Cortex of kidney (tissue), 1 donor: ENCODE measurements at places on chromosomes 4 and X.

GRCh38 chr4:41268721-41269517 is 12.2 kb downstream of the UCHL1 start:
- no peak for DNase-seq

DNA sequence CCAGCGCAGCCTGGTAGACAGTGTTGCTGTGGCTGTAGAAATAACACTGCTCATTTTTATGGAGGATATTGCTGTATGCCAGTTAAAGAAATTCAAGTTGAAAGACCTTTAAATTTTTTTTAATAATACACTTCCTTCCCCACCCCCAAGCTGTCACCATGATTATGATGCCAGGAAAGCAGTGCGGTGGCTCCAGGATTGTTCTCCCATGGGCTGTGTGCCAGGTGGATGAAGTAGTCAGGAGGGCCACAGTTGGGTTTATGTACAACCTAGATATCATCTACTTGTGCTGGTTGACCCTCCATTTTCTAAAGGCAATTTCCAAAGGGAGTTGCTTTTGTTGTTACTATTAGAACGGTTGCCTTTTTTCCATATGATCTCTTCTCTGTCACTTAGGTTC is 136.6 kb downstream of the AFF1 start:
- no peak for DNase-seq

GRCh38 chr4:19711871-19712270 is 539.8 kb upstream of the SLIT2 start:
- DNase-seq = no peak

DNA sequence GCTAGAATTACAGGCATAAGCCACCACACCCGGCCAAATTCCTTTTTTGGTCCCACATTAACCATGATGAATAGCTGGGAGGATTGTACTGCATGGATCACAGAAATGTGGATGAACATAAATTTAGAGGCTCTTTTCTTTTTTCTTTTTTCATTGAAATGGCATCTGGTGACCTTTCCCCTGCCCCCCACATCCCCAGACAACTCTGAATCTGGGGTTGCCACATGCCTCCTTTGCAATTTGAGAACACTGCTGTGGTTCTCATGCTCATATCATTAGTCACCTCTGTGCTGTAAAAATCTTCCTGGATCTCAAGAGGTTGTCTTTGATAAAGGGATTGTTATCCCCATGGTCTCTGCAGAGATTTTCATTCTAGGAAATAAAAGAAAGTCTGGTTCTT is 22.8 kb upstream of the FMR1NB start:
- no peak for DNase-seq

DNA sequence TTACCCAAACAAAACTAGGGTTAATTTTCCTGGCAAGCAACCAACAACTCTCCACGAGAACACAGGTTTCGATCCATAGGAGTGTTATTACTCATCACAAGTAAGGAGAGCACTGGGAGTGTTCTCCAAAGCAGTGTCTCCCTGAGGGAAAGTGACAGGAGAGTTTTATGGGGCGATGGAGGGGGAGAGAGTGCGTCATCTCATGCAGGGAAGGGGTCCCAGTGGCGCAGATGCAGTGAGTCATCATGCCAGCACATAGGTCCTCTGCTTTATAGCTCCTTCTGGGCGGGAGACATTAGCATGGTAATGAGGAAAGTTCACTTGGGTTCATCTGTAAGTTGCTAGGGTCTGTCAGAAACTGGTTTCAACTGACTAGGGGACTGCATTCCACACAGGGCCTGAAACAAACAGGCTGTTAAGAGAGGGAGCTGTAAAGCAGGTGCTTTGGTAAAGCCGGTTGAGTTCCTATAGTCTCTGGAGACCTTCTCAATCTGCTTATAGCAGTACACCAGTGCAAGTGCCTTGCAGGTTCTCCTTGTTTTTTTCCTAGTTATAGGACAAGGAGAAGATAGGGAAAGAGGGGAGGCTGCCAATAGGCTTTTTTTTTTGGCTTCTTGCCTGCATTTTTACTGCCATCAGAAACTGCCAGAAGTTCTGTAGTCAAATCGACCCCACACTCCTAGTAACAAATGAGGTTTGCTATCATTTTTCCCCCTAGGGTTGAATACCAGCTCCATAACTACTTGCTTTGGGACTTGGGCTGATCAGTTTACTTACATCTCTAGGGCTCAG is 12.8 kb upstream of the BOD1L1 start:
- no peak for DNase-seq

DNA sequence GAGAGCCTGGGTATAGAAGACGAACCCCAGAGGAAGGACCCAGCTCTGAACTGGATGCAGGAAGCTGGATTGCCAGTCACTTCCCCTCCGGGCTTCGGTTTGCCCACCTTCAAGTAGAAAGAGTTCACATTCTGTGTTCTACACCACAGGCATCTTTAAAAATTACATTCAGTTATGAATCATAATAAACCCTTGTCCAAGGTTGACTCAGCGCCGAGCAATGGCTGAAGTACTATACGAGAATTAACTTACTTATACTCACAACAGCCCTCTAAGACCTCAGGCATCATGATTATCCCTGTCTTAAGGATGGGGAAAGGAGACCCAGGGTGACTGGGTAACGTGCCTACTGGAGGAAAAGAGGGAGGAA is 72.5 kb downstream of the EVC2 start:
- no peak for DNase-seq

DNA sequence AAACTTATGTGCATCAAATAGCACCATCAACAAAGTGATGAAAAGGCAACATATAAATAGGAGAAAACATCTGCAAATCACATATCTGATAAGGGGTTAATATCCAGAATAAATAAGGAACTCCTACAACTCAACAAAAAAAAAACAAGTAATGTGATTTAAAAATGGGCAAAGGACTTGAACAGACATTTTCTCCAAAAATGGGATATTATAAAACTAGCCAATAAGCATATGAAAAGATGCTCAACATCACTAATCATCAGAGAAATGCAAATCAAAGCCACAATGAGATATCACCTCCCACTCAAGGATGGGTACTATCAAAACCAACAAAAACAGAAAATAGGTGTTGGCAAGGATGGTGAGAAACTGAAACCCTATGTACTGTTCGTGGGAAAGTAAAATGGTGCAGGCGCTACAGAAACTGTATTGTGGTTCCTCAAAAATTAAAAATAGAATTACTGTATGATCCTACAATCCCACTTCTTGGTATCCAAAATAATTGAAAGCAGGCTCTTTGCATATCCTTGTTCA is 2.4 kb downstream of the DNAJB14 start:
- DNase-seq = no peak

- no peak for DNase-seq
These were observed 64.3 kb upstream of the NR0B1 start for GRCh38 chrX:30373479-30373878.
